ENCODE measurements at places on chromosomes 6 and 20.

DNA sequence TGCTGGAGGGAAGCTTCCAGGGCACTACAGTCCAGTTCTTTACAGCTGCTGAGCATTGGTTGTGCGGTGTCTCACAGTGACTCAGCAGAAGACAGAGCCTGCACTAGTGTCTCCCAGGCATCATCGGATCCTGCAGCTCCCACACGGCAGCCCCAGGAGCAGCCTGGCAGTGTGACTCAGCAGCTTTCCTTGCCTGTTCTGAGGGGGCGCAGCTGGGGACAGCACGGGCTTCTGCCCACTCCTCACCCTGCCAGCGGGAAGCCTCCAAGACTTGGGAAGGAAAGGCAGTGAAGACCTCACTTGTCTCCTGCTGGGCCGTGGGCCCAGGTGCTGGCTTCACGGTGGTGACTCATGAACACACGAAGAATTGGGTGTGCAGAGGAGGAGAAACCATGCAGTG is 165.4 kb downstream of the SYNDIG1 start:
- no peak for DNase-seq

DNA sequence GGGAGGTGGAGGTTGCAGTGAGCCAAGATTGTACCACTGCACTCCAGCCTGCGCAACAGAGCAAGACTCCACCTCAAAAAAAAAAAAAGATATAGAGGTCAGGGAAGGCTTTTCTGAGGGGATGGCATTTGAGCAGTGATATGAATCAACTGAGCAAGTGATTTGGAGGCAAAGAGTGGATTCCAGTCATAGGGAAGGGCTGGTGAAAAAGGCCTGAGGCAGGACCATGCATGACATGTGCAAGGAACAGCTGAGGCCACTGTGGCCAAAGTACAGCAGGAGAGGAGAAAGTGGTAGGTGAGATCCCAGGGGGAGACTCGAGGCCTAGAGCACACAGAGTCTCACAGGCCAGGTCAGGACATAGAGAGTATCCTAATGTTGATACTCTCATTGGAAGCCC is 20.1 kb upstream of the PTPRT start:
- DNase-seq = no peak

DNA sequence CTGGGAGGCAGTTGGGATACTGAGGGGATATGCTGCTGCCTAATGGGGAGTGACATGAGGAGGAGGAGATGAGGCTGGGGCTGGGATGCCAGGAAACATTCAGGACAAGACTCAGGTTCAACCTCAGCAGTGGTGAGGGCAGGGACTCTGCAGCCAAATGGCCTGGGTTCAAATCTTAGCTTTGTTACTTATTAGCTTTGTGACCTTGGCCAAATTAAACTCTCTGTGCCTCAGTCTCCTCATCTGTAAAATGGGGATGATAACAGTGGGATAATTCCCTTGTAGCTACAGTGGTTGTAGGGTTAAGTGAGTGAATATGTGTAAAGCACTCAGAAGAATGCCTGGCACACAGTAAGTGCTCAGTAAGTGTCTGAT is 1.9 kb downstream of the PI16 start:
- DNase-seq = no peak

DNA sequence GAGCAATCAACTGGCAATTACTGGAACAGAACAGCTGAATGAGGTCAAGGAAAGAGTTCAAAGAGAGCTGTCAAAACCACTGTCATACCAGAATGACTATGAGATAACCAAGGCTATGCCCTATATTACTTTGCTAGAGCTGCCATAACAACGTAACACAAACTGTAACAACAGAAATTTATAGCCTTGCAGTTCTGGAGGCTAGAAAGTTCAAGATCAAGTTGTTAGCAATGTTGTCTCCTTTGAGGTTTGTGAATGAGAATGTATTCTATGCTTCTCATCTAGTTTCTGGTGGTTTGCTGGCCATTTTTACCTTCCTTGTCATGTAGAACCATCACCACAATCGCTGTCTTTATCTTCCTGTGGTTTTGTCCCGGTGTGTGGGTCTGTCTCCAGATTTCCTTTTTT is 1323.0 kb upstream of the GJE1 start:
- no peak for DNase-seq

- no peak for DNase-seq
Observed at GRCh38 chr6:45664707-45665106, 287.0 kb upstream of the SUPT3H start.

GRCh38 chr6:46258249-46258648 is 87.5 kb upstream of the ENPP5 start:
- no peak for DNase-seq
